ENCODE measurements at places on chromosomes 1 and 21.

DNA sequence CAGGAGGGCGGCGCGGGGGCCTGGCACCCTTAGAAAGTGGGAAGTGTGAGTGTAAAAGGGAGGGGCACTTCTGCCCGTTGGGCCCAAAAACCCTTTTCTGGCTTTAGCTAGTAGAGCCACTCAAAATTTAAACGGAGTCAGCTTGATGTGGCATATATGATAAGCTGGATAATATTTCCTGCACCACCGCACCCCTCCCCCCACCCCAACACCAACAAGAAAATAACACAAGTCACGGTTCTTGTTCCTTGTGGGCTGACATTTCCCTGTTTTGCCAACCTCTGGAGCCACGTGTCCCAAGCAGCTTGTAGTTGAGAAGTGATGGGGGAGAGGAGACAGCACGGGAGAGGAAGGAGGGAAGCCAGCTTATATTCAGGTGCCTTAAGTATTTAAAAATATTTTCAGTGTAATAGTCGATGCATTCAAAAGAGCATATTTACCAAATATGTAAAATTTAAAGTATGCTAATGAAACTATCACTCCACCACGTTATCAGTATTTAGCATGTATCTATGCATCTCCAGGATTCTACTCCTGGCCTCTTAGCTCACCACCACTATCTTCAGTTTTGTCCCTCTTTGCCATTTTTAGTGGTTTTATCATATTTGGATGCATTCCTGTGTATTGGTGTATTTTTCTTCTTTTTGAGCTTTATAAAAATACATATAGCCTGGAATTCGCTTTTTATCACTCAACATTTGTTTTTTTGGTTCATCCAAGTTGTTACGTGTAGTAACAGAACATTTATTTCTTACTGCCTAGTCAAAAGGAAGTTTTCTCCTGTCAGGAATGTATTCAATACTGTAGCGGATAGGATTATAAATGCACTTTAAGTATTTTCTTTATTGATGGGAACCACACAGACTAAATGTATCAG is 773 bp upstream of the DDX59 start:
- DNase-seq: peak; percentile 84

- no peak for DNase-seq
Measured at GRCh38 chr1:66285618-66286270, 248.2 kb upstream of the SGIP1 start.

GRCh38 chr21:34781526-34781925 is 112.7 kb downstream of the CLIC6 start:
- DNase-seq: no peak

DNA sequence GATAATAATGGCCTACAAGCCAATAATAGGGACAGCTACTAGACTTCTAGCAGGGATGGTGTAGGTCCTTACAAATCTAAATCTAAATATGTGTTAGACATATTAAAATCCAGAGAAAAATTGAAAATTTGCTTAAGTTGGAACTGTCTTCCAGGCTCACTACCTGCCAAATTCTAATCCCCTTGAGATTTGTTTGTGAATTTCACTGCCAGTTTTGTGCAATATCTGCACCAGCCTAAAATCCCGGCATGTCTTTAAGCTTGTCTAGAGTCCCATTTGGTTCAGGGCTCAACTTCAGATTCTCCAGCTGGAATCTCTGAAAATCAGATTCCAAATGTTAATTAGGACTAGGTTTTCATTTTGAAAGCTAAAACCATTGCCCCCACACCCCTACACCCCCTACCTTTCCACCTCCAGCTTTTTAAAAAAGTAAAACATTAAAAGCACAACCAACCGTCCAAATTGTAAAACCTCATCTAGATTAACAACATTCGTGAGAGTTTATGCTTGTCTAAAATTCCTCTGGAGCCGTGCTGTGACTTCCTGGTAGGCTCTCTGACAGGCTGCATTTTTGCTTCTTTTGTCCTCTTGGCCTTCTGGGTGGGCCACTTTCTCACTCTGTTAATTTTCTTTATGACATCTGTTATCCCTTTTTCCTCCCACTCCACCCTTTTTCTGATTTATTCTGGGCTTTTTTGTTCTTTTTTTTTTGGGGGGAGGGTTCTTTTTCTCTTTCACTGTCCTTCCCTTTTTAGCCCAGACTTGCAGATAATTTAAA is 348.7 kb downstream of the PAPPA2 start:
- DNase-seq: no peak

- peak; percentile 37 for DNase-seq
Measured at GRCh38 chr1:81414488-81415015, 386.2 kb upstream of the ADGRL2 start.

- no peak for DNase-seq
Measured at GRCh38 chr1:83530506-83530905, 468.4 kb downstream of the TTLL7 start.

DNA sequence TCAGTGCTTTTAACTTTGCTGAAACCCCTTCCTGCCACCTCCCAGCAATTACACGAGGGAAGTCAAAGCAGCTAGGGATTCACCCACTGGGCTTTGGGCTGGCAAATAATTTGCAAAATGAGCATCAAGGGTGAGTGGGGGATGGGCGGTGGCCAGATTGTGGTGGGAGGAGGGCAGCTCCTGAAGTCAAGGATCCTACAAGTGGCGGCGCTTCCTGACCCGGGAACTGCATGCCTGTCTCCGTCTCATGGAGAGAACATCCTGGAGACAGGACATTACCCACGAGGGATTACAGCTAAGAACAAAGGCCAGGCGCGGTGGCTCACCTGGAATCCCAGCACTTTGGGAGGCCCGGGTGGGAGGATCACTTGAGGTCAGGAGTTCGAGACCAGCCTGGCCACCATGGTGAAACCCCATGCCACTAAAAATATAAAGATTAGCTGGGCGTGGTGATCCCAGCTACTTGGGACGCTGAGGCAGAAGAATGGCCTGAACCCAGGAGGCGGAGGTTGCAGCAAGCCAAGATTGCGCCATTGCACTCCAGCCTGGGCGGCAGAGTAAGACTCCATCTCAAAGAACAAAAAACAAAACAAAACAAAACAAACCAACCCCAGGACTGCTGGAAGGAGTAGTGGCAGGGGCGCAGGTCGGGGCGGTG is 12.9 kb downstream of the TTC34 start:
- no peak for DNase-seq

DNA sequence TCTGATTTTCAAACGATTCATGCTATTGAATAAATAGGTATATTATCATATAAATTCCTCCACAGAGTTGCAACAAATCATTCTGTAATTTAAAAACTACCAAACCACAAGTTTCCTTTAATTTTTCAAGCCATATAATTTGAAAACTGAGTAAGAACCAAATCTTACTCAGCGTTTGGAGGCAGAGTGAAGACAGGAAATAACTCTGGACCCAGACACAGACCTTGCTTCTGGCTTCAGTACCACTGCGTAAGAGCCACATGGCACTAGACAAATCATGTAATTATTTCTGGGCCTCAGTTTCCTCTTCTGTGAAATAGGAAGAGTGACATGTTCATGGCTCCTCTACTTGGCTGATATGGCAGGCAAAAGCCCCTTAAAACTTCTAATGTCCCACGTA is 82.4 kb downstream of the SMYD2 start:
- DNase-seq: no peak

- DNase-seq: no peak
Measured at GRCh38 chr1:83716641-83717040, 282.3 kb downstream of the TTLL7 start.

- DNase-seq: no peak
Measured at GRCh38 chr1:173268786-173269277, 61.7 kb upstream of the TNFSF4 start.

DNA sequence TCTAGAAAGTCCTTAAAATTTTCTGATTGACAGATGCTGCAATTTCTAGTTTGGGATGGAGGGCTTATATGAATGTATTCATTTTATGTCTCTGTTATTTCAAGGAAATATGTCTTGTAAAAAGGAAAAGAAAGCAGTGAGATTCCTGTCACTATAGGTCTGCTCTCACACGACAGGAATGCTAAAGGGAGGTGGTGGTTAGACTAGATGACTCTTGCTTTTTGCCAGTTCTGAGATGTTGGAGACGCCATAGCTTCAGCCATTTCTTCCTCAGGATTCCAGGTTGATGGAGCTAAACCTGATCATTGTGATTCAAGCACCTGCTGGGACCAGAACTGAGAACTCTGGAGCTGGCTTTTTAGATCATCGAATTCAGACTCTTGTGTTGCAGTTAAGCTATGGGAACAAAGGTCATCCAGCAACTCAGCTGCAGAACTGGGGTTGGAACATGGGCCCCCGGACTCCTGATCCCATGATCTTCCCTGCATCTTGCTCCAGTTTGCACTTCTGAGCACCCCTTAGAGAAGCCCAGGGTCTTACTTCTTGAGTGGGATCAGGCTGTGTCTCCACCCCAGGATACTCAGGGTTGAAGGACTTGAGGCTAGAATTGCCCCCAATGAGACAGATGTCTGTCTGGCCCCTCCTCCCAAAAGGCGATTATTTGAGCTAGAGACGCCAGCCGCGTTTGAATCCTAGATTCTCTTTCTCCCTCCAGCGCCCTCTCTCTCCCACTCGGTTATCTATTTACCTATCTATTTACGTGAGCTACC is 46.7 kb upstream of the FOXO6 start:
- DNase-seq: no peak

DNA sequence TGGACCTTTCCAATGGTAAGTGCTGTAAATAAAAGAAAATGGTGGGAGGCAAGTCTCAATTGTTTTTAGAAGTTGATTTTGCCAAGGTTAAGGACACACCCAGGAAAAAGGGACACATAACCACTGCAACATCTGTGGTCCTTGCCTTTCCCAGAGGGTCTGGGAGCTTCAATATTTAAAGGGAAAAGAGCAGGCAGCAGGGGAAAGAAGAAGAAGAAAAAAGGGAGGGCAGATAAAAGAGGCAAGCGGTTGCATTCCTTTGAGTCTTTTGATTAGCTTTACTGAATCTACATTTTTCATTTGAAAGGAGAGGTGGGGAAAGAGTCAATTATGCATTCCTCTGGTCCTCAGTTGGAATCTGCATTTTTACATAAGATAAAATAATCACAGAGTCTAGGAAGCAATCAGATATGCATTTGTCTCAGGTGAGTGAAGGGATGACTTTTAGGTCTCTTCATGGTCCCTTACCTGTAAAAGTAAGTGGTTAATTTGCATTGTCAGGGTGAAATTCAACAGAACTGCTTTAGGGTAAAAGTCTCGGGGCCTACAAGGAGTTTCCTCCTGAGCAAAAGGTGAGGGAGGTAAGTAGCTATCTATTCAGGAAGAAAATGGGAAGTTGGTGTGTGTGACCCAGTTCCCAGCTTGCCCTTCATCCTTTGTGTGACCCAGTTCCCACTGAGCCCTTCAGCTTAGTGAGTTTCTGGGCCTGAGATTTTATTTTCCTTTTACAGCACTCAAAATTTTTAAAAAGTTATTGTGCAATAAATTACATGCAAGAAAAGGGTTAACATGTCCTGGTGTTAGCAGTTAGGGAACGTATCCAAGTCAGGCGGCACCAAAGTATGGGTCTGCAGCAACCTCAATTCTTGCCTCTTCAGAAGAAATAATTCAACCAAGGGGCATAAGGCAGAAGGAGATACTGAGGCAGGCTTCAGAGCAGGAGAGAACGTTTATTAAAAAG is 8.6 kb upstream of the CNIH3 start:
- DNase-seq: no peak

DNA sequence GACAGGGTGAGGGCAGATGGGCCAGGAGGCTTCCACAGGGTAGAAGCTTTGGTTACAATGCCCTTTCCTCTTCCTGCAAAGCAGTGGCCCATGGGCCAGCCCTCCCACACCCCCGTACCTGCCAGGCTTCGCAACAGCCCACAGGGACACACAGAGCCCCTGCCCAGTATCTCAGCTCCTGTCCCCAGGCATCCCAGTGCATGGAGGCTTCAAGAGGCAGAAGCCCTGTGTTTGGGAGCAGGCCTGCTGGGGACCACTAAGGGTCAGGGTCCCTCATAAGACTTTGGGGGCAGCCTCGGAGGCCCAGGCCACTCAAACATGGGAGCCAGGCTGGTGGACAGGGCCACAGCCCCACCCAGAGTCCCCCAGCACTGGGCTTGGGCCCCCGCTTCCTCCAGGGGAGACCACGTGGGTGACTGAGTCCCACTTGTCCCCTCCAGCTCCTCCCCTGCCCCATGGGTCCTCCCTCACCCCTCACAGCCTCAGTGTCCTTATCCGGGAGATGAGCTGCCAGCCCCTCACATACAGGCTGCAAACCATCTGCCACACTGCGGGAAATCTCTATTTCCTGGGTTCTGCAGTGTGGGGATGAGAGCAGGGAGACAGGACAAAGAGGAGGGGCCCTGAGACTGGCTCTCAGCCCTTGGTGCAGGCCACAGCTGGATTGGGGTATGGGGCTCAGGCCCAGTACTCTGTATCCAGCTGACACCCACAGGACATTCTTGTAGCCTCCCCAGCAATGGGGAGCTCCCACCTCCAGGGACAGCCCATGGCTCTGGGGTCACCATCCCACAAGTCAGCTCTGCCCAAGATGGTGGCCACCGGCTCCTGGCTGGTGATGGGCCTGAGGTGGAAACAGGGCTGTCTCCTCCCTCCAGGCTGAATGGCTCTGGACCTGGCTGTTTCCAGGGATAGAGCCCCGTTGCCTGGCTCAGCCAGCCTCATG is 50.7 kb downstream of the WNT9A start:
- no peak for DNase-seq

DNA sequence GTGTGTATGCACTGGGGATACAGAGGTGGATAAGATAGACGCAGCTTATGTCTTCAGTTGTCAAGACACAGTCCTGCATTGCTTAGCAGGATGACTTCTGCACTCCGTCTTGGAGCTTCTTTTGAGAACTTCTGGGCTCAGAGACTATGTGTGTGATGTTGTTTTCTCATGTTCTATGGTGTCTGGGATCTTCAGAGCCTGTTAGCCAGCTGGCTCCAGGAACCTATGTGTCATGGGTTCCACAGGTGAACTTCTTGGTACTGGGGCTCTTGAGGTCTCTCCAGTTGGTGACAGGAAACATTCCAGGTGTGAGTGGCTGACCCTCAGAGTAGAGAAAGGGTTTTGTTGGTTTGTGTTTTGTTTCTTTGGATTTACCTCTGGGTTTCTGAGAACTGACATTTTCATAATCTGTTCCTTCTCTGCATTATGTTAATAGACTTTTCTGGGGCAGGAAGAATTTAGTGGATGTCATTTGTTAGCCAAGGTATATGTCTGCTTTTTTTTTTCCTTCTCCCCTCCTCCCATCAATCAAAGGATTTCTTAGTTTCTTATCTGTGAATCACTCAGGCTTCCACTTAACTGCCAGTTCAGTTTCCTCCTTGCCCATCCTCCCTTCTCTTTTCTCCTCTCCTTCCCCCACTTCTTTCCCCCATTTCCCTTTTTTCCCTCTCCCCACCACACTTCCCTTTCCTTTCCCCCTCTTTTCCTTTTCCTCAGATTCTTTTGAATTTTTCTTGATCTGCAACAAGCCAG is 18.1 kb downstream of the FGGY start:
- no peak for DNase-seq

DNA sequence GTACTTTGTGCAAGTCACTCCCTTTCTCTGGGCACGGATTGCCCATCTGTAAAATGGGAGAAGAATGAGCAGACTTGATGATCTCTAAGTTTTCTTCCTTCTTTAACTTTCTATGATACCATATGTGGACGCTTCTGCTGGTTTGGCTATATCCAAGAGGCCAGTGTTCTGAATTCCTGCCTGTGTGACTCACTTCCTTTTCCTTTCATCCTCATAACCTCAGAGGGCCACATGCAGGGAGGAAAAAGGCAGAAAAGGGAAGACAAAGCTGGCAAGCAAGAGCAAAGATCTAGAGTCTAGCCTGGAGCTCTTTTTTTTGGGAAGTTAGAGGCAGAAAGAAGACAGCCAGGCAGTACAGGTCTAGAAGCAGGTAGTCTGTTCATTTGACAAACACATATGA is 151.2 kb downstream of the OMA1 start:
- peak; percentile 20 for DNase-seq
